CD4-positive, alpha-beta T cell treated with Interleukin-1 beta for 1 hour (primary cell): ENCODE measurements at places on chromosomes 6 and 20.

- no peak for DNase-seq
Measured at GRCh38 chr20:41848180-41848579, 230.0 kb upstream of the CHD6 start.

DNA sequence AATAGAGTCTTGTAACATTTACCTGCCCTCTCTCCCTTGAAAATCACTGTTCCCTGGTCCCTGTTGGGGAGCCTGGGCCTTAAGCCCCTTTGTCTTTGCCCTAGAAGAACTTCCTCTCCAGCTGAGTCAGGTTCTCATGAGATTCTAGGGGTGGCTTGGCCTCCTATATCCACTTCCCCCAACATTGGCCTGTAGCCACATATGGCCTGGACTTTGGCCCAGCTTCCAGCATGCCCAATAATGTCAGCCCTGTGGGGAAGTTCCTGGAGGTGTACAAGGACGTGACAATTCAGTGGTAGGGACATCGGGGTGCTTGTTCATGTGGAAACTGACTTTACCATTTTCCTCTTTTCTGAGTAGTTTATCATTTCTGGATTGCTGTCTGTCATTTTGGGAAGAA is 17.2 kb upstream of the MAS1L start:
- no peak for DNase-seq

DNA sequence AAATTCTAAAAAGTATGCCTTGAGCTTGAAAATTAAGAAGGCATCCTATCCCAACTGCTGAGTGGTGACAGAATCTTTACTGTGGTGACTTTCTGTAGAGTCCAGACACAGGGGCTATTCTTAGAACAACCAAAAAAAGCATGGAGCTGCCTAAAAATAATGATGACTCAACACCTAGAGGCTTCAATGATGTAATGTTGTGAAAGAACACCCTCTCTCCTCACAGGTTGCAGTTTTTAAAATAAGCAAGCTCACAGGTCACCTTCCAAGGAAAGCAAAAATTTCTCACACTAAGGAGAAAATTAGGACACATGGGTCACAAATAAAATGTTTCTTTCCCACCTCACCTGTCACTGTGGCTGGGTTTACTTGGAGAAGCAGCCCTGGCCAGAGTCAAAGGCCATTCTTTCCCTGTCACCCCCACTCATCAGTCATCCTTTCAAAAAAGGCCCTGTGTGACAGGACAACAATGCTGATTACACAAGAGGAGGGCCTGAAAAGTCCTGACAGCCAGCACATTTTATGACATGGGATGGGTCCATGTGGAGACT is 53.5 kb downstream of the RCAN2 start:
- no peak for DNase-seq

DNA sequence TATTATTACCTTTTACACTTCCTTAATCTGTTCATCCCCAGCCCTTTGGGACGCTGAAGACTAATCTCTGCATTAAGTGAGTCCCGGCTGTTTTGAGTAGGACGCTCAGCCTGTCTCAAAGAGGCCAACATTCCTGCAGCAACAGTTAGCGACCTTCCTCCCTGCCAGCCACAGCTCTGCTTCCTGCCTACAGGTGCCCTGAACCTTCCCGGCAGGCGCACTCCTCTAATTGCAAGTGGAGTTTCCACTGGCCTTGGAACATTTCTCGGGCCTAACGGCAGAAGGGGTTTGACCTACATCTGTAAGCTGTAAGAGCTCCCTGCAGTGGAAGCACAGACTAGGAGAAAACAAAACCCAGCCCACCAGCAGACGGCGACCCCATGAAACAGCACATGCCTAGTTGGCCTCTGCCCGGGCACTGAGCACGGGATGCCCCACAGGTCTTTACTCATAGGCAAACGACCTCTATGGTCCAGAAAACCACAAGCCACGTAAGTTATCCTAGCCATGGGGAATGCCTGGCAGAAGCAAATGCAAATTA is 137.9 kb downstream of the DTNBP1 start:
- DNase-seq: no peak

GRCh38 chr6:53984163-53984562 is 127.1 kb upstream of the MLIP start:
- DNase-seq: no peak

DNA sequence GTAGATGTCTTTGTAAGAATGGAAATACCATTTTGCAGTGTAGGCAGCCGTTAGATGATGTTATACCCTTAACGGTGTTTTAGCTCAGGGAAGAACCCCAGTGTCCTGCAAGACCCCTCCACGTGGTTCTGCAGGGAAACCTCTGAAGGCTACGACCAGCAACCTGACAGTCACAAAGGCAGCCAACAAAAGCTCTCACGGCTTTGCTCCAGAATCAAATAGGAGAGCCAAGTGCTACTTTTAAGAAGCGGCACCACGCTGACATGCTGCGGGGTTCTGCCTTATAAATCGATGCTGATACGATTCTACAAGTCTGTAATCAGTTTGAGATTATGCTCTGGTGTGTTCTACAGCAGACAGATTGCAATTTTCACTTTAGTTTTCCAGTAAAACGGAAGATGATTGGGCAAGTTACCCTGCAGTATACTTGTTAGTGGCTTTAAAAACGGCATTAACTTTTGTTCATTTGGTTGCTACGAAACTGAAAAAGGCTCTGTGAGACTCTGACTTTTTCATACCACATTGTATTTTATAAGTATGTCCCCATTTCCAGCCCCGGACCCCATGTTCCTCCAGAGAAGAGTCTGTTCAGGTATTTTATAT is 312.9 kb downstream of the SAMD5 start:
- no peak for DNase-seq

DNA sequence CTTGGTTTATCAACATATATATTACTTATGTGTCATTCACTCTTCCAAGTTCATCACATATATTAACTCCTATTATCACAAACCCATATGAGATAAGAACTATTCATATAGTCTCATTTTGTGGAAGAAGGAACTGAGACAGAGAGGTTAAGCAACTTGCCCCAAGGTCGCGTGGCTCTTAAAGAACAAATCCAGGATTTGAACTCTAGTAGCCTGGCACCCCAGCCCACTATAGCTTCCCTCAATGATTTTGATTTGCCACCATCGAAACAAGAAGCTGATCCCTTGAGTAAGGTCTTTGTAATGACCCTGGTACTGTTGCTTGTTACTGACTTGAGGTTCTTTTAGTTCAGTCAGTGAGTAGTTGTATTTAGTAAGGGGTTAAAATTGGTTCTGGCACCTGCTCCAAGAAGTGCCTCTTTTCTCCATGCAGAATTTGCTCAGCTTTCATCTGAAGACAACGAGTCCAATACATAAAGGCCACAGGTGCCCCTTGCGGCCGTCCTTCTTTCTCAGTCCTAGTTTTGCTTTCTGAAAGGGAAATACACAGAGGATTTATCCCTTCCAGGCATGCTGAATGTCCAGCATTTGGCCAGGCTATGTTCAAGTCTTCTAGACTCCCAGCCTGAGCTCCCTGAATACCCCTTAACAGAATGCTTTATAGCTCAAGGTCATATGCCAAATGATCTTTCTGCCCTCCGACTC is 253.0 kb downstream of the TBC1D7 start:
- no peak for DNase-seq

DNA sequence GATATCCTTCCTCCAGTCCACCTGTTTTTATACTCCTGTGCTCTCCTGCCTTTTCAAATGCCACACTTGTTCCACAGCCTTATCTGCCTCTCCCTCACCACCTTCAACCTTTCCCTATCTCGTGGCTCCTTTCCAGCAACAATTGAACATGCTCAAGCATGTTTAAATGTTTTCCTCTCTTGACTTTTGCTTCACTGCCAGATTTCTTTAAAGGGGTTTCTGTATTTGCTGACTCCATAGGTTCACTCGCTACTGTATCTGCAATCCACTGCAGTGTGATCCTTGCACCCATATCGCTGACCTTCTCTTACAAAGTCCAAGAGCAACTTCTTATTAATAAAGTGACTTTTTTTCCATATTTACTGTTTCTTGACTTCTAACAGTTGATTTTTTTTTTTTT is 11.2 kb upstream of the GMNN start:
- DNase-seq: no peak

DNA sequence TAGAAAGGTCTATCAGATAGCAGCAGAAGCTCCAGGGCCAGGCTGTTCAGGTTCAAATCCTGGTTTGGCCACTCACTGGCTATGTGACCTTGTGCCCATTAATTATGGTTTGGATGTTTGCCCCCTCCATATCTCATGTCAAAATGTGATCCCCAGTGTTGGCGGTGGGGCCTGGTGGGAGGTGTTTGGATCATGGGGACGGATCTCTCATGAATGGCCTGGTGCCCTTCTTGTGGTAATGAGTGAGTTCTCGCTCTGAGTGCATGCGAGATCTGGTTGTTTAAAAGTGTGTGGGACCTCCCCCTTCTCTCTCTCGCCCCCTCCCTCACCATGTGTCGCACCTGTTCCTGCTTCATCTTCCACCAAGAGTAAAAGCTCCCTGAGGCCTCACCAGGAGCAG is 240.9 kb downstream of the LRFN2 start:
- DNase-seq: no peak

- no peak for DNase-seq
Measured at GRCh38 chr6:18561037-18561750, 174.0 kb downstream of the RNF144B start.

- no peak for DNase-seq
Measured at GRCh38 chr6:166742981-166743380, 115.9 kb upstream of the RPS6KA2 start.

DNA sequence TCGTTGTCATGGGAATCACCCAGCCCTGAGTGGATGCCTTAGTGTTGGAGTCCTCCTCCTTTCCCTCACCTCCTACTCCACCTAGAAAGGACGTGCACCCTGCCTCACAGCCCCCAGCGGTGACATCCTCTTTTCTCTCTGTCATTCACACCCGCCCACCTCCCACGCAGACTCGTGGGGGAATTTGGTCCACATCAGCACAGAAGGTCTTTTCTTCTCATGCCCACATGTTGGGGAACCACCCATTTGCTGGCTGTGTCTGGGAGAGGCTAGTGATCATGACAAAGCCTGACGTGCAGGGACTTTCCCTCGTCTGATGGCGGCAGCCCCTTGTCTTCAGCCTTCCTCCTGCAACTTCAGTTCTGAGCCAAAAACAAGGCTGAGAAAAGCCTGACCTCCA is 96.0 kb upstream of the CNKSR3 start:
- peak; percentile 61 for DNase-seq

- DNase-seq: no peak
Measured at GRCh38 chr6:97049253-97050011, 124.9 kb downstream of the KLHL32 start.

- DNase-seq: no peak
Measured at GRCh38 chr6:73233048-73233447, 7.8 kb upstream of the KHDC1L start.

GRCh38 chr6:91600561-91600960 is 1013.7 kb upstream of the MAP3K7 start:
- DNase-seq: no peak

GRCh38 chr6:128307671-128308070 is 212.7 kb downstream of the PTPRK start:
- DNase-seq: no peak

DNA sequence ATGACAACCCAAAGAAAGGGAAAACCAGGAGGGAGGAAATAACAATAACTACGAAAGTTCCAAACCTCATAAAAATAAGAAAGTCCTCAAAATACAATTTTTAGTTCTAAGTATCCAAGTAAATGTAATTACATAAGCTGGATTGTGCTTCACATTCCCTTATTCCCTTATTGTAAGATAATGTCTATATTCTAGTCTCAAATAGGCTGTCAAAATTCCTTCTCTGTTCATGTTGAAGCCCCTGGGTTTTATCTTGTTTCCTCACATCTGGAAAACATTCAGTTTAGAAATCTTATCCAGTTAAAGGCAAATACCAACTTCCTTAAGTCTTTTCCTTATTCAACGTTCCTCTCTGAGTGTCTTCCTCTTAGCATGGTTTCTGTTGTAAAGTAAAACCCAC is 282.3 kb downstream of the CD109 start:
- no peak for DNase-seq

DNA sequence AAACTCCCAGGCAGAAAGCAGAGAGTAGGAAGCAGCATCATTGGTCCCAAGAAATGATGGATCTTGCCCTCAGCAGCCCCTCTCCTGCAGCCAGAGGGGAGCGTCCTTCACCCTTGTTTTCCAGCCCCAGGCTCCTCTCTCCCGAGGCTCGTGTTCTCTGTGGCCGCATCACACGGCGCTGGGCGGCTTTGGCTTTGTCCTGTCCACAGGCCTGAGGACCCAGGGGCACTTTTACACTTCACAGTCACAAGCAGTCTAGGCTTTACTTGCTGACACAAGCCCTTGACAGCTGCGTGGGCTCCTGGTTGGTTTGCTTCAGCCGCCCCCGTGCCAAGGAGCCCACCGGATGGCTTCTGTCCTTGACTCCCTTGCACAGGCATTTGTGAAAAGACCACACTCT is 175.4 kb upstream of the THBS2 start:
- DNase-seq: no peak

DNA sequence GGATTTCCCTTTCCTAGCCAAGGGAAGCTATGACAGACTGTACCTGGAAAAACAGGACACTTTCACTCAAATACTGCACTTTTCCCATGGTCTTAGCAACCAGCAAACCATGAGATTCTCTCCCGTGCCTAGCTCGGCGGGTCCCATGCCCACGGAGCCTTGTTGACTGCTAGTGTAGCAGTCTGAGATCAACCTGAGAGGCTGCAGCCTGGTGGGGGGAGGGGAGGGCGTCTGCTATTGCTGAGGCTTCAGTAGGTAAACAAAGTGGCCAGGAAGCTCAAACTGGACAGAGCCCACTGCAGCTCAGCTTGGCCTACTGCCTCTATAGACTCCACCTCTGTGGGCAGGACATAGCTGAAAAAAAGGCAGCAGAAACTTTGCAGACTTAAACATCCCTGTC is 61.8 kb downstream of the EPM2A start:
- no peak for DNase-seq

- DNase-seq: no peak
Measured at GRCh38 chr6:169851641-169852503, 100.5 kb downstream of the ERMARD start.

DNA sequence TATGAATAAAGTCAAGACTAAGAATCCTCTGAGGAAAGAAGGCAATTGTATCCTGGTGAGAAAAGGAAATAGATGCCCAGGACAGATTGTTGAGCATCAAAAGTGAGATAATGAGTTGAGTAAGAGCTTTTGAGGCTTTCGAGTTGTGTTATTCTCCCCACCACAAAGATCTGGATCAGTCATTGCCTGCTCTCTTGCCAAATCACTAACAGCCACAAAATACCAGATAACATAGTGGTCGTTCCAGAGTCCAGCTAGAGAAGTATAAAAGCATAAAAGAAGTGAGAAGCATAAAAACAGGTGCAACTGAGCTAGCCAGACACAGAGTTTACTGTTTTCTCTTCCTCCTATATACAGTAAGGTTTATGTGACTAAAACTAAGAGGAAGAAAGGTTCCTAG is 4.9 kb downstream of the SPINT4 start:
- no peak for DNase-seq

- DNase-seq: no peak
Measured at GRCh38 chr20:37907677-37908401, 4.9 kb downstream of the VSTM2L start.

GRCh38 chr6:77466055-77466450 is 2.8 kb upstream of the HTR1B start:
- no peak for DNase-seq
